A375 (cell line): ENCODE measurements at places on chromosomes 13 and 19. TPM values are rescaled to one million over a fixed set of nuclear protein-coding genes. Genes with fewer than 3 reads are reported as not detected.

The SYNGR4 gene
- total RNA-seq = not detected in 2 replicates

The LRFN3 gene
- 2.1 TPM in 2 replicates for total RNA-seq

The BRCA2 gene
- total RNA-seq = 9.0 and 10.3 TPM in 2 replicates

The FCAR gene
- not detected in 2 replicates for total RNA-seq

The CEACAM5 gene
- not detected in 2 replicates for total RNA-seq

The PGLYRP1 gene
- not detected in 2 replicates for total RNA-seq

The DMKN gene
- 16.5 and 24.2 TPM in 2 replicates for total RNA-seq

The THSD8 gene
- total RNA-seq = not detected in 2 replicates

The RASGRP4 gene
- total RNA-seq = not detected in 2 replicates

The HOMER3 gene
- total RNA-seq = 92.4 and 104 TPM in 2 replicates

The ZNF560 gene
- total RNA-seq = 1.4 and 3.7 TPM in 2 replicates

The UBE2L5 gene
- 0.05 TPM in 1 of 2 replicates, not detected in the other for total RNA-seq

The LILRA5 gene
- not detected in 2 replicates for total RNA-seq

The DIRAS1 gene
- total RNA-seq = 0.72 and 1.0 TPM in 2 replicates

The FAM98C gene
- total RNA-seq = 20.3 and 24.9 TPM in 2 replicates

The HTR2A gene
- total RNA-seq = not detected in 2 replicates

The GRK1 gene
- 0.03 TPM in 1 of 2 replicates, not detected in the other for total RNA-seq

The ZNF549 gene
- 2.3 and 4.2 TPM in 2 replicates for total RNA-seq

The DCLK1 gene
- 1.3 and 1.5 TPM in 2 replicates for total RNA-seq

The TEKTIP1 gene
- not detected in 2 replicates for total RNA-seq

The ZNF681 gene
- 1.7 and 1.9 TPM in 2 replicates for total RNA-seq

The DAND5 gene
- total RNA-seq = 0.38 TPM in 1 of 2 replicates, not detected in the other

The SIGLEC11 gene
- total RNA-seq = not detected in 2 replicates

The ZNF229 gene
- total RNA-seq = 8.7 and 9.8 TPM in 2 replicates

The ZNF99 gene
- 0.03 TPM in 1 of 2 replicates, not detected in the other for total RNA-seq

The FGF22 gene
- total RNA-seq = 0.91 and 1.0 TPM in 2 replicates

The ZNF460 gene
- 61.4 and 62.2 TPM in 2 replicates for total RNA-seq

The PLK5 gene
- not detected in 2 replicates for total RNA-seq

The SIGLEC14 gene
- not detected in 2 replicates for total RNA-seq

The FXYD7 gene
- 0.26 and 2.1 TPM in 2 replicates for total RNA-seq

The PSG1 gene
- total RNA-seq = not detected in 2 replicates

The TSKS gene
- total RNA-seq = not detected in 2 replicates

The OSCAR gene
- 8.3 and 11.7 TPM in 2 replicates for total RNA-seq

The ELSPBP1 gene
- total RNA-seq = not detected in 2 replicates

The IGFL1 gene
- not detected in 2 replicates for total RNA-seq

The C1QTNF9 gene
- not detected in 2 replicates for total RNA-seq
